ENCODE measurements at places on chromosomes 7 and 10. TPM values are rescaled to one million over a fixed set of nuclear protein-coding genes. Genes with fewer than 3 reads are reported as not detected.

- no peak for DNase-seq
Observed at GRCh38 chr7:38453826-38454225, 177.3 kb downstream of the AMPH start.

- no peak for DNase-seq
Observed at GRCh38 chr10:102613286-102613685, 31.0 kb upstream of the TRIM8 start.

PDE1C gene
- total RNA-seq: 15.9 TPM

- no peak for DNase-seq
Observed at GRCh38 chr10:97796651-97797050, 24.9 kb upstream of the SFRP5 start.

- no peak for DNase-seq
Observed at GRCh38 chr10:115976342-115976741, 296.7 kb downstream of the GFRA1 start.

DNA sequence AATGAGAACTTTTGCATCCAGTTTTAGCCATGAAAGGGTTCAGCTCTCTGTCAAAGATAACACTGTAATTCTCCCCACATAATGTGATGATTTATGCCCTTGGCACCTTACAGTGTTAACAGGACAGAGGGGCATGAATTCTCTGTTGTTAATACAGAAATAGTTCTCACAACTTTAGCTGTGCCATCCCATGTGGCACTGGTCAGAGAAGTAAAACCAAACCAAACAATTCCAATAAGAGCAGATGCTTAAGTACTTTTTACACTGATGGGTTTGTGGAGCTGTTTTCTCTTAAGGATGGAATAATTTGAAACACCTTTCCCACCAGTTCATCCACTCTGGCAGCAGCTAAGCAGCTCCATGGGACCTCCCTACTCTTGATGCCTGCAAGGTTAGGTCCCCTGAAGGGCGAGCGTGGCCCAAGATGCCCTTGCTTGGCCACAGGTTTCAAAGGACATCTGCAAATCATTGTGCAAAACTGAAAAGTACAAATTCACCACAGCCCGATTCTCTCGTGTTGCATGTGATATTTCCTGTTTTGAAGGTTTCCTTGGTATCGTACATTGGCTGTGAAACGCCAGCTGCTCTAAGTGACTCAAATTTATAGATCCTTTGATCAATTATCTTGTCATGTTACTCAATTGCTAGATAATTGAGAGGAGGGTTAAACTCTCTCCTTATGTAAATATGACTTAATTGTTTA, 82.5 kb upstream of the CREB5 start:
- no peak for DNase-seq

MMD2 gene
- total RNA-seq: not detected

DNA sequence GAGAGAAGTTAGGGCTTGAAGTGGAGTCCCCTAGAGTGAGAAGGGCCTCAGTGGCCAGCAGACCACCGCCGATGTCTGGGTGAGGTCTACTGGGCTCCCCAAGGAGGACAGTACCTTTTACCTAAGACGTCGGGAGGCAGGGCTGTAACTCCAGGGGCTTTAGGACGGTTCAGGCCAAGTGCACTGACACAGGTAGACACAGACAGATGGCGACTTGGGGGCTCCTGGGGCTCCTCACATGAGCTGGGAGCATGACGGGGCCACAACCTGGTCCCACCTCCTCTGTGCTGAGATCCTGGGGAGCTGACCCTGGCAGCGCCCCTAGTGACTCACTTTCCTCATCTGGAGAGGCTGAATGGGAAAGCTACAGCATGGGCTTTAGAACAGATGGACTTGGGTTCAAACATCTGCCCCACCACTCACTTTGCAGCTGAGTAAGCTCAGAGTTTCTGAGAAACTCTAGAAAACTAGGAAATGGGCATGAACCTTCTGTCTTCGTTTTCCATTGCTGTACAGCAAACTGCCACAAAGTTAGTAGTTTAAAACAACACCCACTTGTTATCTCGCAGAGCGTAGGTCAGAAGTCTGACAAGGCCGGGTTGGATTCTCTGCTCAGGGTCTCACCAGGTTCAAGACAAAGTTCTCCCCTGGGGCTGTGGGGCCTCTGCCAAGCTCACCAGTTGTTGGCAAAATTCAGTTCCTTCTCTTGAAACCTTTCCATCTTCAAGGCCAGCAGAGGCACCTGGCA, 4.7 kb upstream of the COMTD1 start:
- no peak for DNase-seq

MMP21 gene
- total RNA-seq: not detected

- no peak for DNase-seq
Observed at GRCh38 chr7:98837630-98837972, 32.2 kb downstream of the TMEM130 start.

- DNase-seq: no peak
Observed at GRCh38 chr7:100157069-100157333, 1.5 kb downstream of the TRAPPC14 start.
